H1 (cell line): ENCODE measurements at places on chromosomes 5 and 9. TPM values are rescaled to one million over a fixed set of nuclear protein-coding genes. Genes with fewer than 3 reads are reported as not detected.

- H3K4me3 ChIP-seq: no peak overlapping the region
- no peak for DNase-seq
- peaks cover 2% of the 10 kb centered on the region; the same call in 1 of the 2 replicates for H3K4me1 ChIP-seq
- H3K36me3 ChIP-seq: no peaks in the 10 kb centered on the region
Measured at GRCh38 chr5:130975847-130976246, 189.2 kb downstream of the HINT1 start.

DNA sequence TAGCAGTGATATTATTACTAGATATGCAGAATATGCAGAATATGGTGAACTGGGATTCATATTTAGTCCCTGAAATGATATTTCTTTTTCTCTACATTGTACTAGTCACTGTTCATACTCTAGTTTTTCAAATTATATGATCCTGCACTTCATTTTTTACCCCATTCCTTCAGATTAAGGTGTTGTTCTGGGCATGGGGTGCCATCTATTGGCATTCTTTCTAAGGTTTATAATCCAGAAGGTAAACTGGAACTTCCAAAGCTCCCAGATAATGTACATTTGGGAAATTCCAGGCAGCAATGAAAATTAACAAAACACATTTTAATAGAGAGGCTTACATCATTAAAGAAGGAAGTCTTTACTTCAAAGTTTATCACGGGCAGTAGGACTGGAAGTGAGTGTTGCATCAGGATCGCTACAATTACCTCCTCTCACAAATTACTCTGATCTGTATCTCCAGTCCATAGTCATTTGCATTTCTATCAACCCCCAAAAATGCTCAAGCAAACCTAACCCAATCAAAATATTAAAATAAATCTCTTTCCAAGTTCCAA is 12.5 kb downstream of the RFX3 start:
- H3K27me3 ChIP-seq: no peaks in the 10 kb centered on the region
- peaks cover 4% of the 10 kb centered on the region; the same call in 1 of the 2 replicates for H3K4me1 ChIP-seq
- H3K36me3 ChIP-seq: no peaks in the 10 kb centered on the region
- no peak overlapping the region for H3K27ac ChIP-seq

GRCh38 chr9:136529516-136530460 is 16.1 kb downstream of the NOTCH1 start:
- peak; percentile 64 for DNase-seq
- no peaks in the 10 kb centered on the region for H3K36me3 ChIP-seq
- no peaks in the 10 kb centered on the region for H3K27me3 ChIP-seq

DNA sequence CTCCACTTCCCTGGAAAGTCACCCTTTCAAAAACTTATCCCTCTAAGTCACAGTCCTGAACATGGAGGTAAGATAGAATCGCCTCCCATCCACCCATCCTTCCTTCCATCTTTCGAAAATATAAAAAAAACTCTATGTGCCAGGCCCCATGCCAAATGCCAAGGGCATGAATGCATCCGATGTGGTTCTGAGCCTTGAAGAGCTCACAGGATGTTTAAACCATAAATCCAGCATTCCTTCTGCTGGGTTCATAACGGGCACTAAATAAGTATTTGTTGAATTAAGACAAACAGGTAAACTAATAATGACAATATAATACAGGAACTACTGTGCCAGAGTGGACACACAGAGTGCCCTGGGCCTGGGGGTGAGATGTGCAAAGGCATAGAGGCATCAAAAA is 147.3 kb downstream of the TTLL11 start:
- peaks cover 1% of the 10 kb centered on the region; the same call in 1 of the 2 replicates for H3K4me1 ChIP-seq
- no peaks in the 10 kb centered on the region for H3K27me3 ChIP-seq
- no peak overlapping the region for H3K27ac ChIP-seq
- DNase-seq: no peak
- no peak overlapping the region for H3K4me3 ChIP-seq
- H3K36me3 ChIP-seq: no peaks in the 10 kb centered on the region

FBN2 gene
- total RNA-seq: 15.9 and 16.3 TPM in 2 replicates

MLANA gene
- total RNA-seq: not detected in 2 replicates
